ENCODE measurements at places on chromosomes 2 and 18.

DNA sequence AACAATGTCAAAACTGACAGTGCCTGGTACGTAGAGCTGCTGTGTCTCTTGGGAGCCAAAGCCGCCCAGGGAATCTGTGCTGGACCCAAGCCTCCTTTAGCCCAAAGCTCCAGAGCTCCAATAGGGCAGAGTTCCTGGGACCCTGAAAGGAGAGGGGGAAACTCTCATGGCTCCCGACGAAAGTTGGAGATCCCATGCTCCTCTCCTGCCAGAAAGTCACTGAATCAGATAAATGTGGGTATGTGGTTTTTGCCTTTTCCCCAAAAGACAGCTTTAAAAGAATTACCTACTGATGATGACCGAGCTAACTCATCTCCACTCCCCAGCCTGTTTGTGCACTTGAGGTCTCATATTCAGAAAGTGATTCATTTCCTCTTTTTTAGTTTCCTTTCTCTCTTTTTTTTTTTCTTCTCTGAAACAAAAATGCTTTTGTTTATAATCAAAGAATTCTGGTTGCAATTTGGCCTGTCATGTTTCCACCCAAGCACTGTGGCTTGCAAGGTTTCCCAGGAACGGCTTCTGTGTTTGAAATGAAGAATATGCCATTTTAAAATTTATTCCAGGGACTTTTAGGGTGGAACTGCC is 14.1 kb upstream of the PMAIP1 start:
- no peak for DNase-seq

- DNase-seq = no peak
Measured at GRCh38 chr2:85950743-85951142, 62.0 kb upstream of the ST3GAL5 start.

DNA sequence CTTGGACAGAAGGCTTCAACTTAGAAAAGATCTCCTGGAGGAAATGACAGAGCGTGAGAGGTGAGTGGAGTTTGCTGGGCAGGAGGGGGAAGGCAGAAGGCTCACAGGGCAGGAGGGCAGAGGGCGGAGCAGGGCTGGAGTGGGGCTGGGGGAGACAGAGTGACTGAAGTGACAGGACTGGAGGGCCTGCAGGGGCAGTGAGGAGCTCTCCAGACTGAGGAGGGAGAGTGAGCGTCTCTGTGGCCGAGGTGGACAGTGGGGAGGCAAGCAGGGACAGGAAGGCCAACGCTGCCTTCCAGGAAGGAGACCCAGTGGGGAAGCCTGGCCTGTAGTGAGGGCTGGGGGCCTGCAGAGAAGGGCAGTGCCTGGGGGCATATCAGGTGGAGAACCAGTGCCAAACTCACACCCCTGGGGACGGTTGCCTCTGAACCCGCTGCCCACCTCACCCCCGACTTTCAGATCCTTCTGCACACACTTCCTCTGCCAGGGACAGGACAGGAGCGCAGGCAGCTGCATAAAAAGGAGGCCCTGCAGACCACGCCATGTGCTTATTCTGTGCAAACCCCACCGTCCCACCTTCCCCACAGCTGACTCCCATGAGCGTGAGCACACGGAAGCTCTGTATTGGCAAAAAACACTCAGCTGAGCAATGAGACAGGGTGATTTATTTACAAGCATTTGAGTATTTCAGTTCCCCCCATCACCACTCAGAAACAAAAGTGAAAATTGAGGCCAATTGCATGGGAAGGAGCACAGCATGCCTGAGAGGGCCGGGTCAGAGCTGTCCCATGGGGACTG is 244.3 kb downstream of the FAM210A start:
- no peak for DNase-seq

GRCh38 chr18:64119916-64120315 is 29.0 kb downstream of the LINC00305 start:
- DNase-seq = peak; percentile 13

- no peak for DNase-seq
Measured at GRCh38 chr2:120622159-120622869, 113.4 kb upstream of the GLI2 start.

- DNase-seq = no peak
Measured at GRCh38 chr2:11933854-11934253, 187.4 kb downstream of the LPIN1 start.

DNA sequence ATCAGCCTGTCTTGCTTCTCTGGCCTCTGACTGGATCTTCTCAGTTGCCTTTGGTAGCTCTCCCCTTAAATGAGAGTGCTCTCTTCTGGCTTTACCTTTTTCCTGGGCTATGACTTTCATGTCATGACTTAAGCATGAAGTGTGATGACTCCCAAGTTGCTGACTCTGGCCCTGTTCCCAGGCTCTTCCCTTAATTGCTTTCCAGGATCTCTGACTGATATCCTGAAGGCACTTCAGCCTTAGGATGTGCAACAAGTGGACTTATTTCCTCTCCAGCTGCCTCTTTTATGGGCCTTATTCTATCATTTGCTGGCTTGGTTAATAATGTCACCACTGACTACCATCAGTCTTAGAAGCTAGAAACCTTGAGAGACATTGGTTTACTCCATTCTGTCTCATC is 17.4 kb downstream of the SEMA4F start:
- DNase-seq = no peak

DNA sequence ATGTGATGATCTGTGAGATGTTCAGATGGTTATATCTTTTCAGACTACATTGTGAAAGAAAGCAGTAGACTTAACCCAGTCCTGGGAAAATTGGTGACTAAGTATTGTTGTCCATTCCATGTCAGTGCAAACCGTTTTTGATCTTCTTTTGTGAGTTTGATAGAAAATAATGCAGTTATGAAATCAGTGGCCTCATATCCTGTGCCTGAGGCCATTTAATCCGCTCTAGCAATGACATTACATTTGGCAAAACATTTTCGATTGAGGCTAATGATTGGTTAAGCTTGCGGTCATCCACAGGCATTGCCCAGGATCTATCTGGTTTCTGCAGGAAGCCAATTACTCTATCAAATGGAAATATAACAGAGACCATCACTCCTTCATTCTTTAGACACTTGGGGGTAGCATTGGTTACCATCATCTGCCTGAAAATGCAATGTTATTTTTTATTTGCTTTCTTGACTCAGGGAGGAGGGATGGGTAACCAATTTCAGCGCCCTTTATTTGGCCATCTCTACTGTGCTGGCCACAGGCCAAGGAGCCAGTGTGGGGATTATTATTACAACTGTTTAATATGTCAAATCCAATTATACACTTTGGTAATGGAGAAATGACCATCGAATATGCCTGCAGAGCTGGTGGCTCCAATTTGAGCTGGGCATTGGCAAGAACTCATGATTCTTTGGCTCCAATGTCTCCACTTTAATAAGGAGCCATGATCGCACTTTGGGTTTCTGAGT is 33.6 kb downstream of the TRIB2 start:
- DNase-seq = no peak

DNA sequence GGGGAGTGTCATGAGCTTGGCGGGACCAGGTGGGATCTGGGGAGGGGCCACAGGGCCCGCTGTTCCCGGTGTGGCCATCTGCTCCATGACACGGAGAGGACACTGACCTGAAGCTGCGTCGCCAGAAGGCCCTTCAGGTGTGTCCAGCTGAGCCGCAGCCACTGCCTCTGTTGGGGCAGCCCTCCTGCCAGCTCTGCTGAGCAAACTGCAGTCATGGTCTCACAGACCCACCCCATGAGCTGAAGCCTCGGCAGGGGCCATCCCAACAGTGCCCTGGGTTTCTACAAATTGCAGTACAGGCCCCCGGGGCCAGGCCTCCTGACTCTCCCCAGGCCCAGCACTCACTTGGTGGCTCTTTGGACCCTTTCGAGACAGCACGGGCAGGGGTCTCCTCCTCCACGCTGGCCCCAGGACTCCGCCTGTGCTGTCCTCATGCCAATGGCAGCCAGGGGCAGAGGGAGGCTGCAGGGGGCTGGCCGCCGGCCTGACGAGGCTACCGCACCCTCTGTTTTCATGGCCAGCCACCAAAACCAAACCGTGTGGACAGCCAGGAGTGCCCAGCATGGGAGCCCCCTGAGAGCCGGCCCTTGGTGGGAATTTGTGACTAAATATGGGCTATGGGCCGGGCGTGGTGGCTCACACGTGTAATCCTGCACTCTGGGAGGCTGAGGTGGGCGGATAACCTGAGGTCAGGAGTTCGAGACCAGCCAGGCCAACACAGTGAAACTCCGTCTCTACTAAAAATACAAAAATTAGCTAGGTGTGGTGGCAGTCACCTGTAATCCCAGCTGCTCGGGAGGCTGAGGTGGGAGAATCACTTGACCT is 175.2 kb upstream of the SALL3 start:
- no peak for DNase-seq

Measured in NCI-H446 (cell line).